Eye (tissue), 1 donor: ENCODE measurements at places on chromosomes 5 and 9.

- DNase-seq = peak; percentile 48
Observed at GRCh38 chr5:1050423-1051365, 42.1 kb downstream of the NKD2 start.

DNA sequence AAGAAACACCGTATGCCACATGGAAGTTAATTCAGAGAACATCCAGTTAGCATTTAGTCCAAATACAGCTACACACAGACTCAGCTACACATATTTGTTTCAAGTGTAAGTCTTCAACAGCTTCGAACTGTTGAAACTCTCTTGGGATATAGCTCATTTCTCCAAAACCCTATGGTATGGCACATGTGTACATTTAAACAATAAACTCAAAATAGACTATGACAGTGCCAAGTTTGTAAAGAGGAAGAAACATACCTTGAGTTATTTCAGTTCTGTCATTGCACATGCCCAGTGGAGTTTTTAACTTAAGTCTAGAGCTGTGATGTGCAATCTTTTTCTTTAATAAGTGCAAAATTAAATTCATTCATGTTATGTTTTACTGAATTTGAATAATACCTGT, 155.1 kb upstream of the RAI14 start:
- DNase-seq = no peak

GRCh38 chr9:28927691-28928090, 1354.4 kb upstream of the C9orf72 start:
- no peak for DNase-seq

DNA sequence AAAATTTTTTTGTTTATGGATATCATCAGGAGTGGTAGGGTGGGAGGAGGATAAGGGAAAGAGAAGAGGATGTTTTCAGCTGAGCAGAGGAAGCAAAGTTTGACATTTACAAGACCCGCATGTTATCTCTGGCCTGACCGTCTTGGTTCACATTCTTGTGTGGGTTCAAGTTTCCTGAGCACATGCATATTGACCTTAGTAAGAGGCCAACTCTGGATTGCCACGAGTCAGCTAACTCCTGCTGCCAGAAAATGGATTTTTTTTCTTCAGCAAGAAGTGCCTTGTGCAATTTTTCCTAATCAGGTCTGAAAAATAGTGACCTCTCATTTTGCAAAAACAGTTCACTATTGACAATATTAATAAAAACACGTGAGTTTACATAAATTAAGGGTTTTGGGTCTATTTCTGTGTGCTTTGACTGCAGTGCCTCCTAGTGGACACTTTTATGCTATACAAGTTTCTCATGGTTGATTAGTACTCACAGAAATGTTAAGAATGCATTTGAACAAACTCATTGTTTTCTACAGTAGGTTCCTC, 27.1 kb upstream of the BASP1 start:
- peak; percentile 87 for DNase-seq

DNA sequence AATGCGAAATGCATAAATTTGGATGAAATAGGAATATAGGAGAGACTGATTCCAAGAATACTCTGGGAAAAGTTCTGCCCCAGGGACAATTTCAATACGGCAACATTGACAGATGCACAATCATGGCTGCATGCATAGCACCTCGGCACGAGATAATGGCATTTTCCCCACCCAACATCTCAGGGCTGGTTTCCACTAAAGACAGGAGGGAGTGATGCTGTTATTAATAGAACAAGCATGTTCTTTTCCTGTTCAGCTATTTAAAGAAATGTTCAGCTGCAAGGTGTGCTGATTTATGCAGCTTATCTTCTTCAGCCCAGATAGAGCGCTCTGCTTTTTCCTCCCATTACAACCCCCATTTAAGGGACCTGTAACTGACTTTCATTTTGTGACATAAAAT, 740.2 kb downstream of the TLR4 start:
- DNase-seq = no peak

DNA sequence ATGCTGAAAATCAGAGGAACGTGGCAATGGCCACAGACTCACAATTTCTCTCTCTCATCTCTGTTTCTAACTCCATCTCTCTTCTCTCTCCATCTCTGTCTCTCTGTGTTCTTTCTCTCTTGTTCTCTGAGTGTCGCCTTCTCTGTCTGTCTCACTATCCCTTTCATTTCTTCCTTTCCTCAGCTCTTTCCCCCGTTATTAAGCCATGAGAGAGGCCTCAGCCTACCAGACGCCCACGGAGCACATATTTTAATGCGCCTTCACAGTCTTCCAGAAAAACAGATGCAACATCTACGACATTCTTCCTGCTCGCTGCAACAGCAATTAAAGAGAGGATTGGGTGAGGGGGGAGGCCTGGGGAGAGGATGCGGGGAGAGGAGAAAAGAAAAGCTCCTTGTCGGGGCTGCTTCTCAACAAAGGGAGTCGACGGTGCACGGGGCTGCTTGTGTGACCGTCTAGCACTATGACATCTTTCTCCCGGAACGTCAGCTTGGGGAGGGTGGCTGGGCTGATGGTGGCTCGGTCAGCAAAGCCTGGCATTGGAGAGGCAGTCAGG, 37.7 kb upstream of the NEURL1B start:
- peak; percentile 72 for DNase-seq

GRCh38 chr5:168658394-168658793, 79.2 kb upstream of the PANK3 start:
- peak; percentile 24 for DNase-seq

DNA sequence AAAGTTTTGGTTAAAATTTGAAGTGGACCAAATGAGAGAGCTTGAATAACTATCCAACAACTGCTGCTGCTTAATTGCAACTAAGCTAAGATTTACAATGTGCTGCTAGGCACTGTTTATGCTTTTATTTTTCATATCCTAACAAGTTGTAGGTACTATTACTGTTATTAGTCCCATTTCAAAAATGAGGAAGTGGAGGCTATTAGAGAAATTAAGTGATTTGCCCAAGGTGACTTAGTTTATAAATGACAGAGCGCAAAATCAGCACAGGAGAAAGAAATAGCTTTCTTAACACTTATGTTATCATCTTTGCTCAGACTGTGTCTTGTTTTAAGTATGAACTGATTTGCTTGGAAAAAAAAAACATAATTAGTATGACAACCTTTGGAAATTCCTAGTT, 23.1 kb downstream of the WDR36 start:
- DNase-seq = no peak

- DNase-seq = no peak
Observed at GRCh38 chr5:24850926-24851486, 206.2 kb upstream of the CDH10 start.

GRCh38 chr5:133324926-133325325, 273.1 kb downstream of the HSPA4 start:
- no peak for DNase-seq

GRCh38 chr5:50745221-50745910, 78.9 kb downstream of the PARP8 start:
- no peak for DNase-seq

- no peak for DNase-seq
Observed at GRCh38 chr9:87581513-87581912, 83.8 kb downstream of the DAPK1 start.

- DNase-seq = peak; percentile 13
Observed at GRCh38 chr5:134714120-134714519, 24.2 kb upstream of the CAMLG start.

DNA sequence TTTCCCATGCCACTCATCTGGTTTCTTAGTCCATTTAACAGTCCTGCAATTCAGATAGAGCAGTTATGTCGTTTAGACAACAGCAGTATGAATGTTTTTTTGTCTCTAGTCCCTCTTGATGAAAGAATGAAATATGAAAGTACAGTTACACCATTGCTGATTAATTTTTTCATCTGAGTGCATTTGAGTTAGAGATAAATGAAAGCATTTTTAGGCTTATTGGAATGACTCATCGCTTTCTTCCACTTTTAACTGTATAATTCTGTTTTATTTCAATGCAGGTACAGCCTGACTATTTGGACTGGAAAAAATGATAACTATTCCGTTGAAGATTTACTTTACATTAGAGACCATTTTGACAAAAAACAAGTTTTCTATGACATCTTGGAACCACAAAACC, 28.7 kb downstream of the ANKRD34B start:
- DNase-seq = no peak

- no peak for DNase-seq
Observed at GRCh38 chr9:100098046-100098886, 534 bp downstream of the ERP44 start.

- no peak for DNase-seq
Observed at GRCh38 chr5:93715761-93716160, 25.6 kb downstream of the POU5F2 start.

GRCh38 chr9:114338187-114338586, 8.5 kb downstream of the ORM2 start:
- no peak for DNase-seq

GRCh38 chr5:167702014-167702413, 589.4 kb upstream of the WWC1 start:
- peak; percentile 44 for DNase-seq

DNA sequence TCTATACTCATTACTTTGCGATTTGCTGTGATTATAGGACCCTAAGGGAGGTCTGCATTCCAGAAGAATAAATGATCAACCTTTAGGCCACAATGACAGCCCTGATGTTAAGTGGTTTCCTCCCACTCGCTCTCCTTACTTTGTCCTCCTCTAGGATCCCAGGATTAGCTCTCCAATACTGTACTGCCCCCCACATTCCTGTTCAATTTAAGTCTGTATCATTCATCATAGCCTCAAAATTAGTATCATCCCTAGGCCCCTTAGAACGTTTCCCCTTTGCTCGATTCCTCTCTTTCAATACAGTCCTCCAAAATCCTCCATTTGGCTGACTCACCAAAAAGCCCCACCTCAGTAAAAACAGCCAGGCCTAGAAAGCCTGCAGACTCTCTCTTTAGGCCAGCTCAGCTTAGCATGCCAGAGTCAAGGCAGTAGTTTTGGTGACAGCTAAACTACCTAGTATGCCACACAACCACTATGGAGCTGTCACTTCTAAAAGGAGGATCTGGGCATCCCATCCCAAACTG, 24.4 kb downstream of the RNF145 start:
- DNase-seq = no peak

GRCh38 chr5:156584871-156585270, 257.9 kb downstream of the SGCD start:
- no peak for DNase-seq

- DNase-seq = no peak
Observed at GRCh38 chr5:40416588-40416987, 263.1 kb upstream of the PTGER4 start.

DNA sequence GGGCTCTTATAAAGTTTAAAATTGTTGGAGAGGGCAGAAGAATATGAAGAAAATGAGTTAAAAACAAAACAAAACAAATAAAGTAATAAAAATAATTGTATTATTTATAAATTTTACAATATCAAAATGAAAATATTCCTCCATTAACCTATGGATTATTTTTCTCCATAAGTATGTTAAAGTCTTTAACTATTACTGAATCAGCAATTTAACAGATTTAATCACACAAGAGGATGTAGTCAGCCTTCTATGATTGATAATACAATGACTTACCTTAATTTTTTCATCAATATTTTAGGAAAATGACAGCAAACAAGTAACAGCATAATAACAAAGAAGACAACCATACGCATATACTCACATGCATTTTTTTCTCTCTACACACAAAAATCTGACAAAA, 1195.3 kb upstream of the NUDT12 start:
- no peak for DNase-seq

DNA sequence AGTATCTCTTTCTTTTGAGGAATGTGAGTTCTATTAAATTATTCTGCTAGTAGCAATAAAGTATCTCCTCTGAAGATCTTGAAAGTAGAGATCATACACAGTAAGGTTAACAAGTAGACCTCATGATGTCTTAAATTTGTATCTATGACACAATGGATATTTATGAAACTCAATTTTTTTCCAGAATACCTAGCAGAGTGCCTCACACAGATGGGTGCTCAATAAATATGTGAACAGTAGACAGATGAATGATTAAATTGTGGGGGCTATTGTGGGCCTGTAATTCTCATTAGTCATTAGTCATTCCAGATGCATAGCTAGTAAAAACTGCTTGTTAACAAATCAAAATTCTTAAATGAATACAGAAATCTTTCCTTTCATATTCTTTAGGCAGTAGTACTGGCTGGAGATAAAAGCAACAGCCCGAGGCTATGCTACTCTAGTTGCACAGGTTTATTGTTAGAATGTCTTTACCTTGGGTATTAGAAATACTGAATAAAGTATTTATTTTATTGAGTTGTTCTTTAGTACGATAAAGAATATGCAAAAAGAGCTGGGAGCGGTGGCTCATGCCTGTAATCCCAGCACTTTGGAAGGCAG, 22.0 kb downstream of the CHD1 start:
- DNase-seq = no peak

- no peak for DNase-seq
Observed at GRCh38 chr5:5481206-5481605, 58.7 kb downstream of the ICE1 start.

DNA sequence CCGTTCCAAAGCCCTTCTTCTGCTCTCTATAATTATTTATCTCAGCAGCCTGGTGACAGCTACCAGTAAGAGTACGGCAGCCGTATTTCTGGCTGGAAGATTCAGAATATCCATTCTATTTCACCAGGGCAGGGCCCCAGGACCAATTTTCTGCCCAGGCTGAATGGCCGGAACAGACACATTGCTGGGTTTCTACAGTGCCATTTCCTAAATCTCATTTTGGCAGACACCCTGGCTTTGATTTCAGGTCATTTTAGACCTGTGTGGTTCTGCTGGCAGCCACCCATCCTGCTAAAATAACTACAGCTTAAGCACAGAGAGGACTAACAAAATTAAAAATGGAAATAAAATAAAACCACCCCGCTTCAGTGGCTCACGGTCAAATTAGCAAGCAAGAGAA, 95.0 kb downstream of the CRB2 start:
- DNase-seq = no peak

- DNase-seq = no peak
Observed at GRCh38 chr9:28423255-28423654, 850.0 kb upstream of the C9orf72 start.

- DNase-seq = no peak
Observed at GRCh38 chr5:131511934-131512333, 123.1 kb downstream of the RAPGEF6 start.

- DNase-seq = no peak
Observed at GRCh38 chr9:34650816-34651215, 1.2 kb upstream of the IL11RA start.

GRCh38 chr9:136463578-136463977, 19.3 kb downstream of the SEC16A start:
- no peak for DNase-seq

DNA sequence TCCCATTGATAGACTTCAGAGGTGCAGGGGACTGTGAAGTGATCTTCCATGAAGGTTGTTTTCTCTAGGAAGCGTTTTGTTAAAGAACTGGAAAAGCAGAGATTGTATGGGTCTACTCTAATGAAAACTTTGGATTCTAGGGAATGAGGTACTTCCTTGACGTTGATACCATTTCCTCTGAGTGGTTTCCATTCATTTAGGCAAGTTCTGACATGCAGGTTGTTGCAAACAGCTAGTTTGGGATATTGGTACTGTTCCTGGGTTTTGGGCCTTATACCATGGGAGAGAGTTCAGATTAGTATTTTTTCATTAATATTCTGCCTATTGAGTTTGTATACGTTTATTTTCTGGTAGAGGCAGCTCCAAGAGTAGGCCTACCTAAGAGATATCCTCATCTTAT, 25.7 kb downstream of the SMARCA2 start:
- no peak for DNase-seq
